ENCODE measurements at places on chromosomes 12 and 14. TPM values are rescaled to one million over a fixed set of nuclear protein-coding genes. Genes with fewer than 3 reads are reported as not detected.

Gene ZNF705A
- not detected for total RNA-seq

Gene FIGNL2
- 1.2 TPM for total RNA-seq

Gene PMCH
- total RNA-seq, result 109 TPM

Gene DPPA3
- not detected for total RNA-seq

Gene P3H3
- total RNA-seq, result 15.0 TPM

Gene B4GALNT1
- 47.5 TPM for total RNA-seq

Gene PZP
- total RNA-seq, result 0.23 TPM

Gene TBX3
- total RNA-seq, result 7.6 TPM

Gene HOXC6
- not detected for total RNA-seq

Gene SPTB
- 28.1 TPM for total RNA-seq

Gene TTC7B
- 17.1 TPM for total RNA-seq

Gene PRIMA1
- 1.6 TPM for total RNA-seq

Gene WSCD2
- total RNA-seq, result 20.5 TPM

Measured in diencephalon (tissue), 1 donor.